ENCODE measurements at places on chromosomes 6 and 20. TPM values are rescaled to one million over a fixed set of nuclear protein-coding genes. Genes with fewer than 3 reads are reported as not detected.
A peak's percentile ranks its signal among the peaks of the same experiment; 100 is the strongest.

The RBL1 gene
- total RNA-seq = 4.4 TPM

The NR2E1 gene
- not detected for total RNA-seq

The C20orf202 gene
- not detected for total RNA-seq

- no peak for DNase-seq
These were observed 108.8 kb downstream of the TIAM2 start for GRCh38 chr6:155103816-155104366.

The ATG5 gene
- total RNA-seq = 28.2 TPM

- DNase-seq = no peak
These were observed 66.3 kb downstream of the SLX4IP start for GRCh38 chr20:10501402-10501801.

The KCNK15 gene
- total RNA-seq = 4.1 TPM

GRCh38 chr20:17634661-17635331, 47.2 kb downstream of the RRBP1 start:
- peak; percentile 91 for DNase-seq

GRCh38 chr6:134317471-134318131, at the start of gene SGK1:
TSS of gene SGK1 (minus strand) at chr6:134318112. CDS start at chr6:134317460, 652 bp downstream.
- DNase-seq = no peak

GRCh38 chr6:34248198-34248726, 544 bp downstream of the SMIM29 start:
- DNase-seq = peak; percentile 90

The GSTA2 gene
- not detected for total RNA-seq

- DNase-seq = no peak
These were observed 21.7 kb upstream of the MRPS10 start for GRCh38 chr6:42239333-42239732.

- DNase-seq = no peak
These were observed 113.2 kb upstream of the BEND6 start for GRCh38 chr6:56841751-56842150.

The SMLR1 gene
- not detected for total RNA-seq

- DNase-seq = no peak
These were observed 507.9 kb downstream of the CDH26 start for GRCh38 chr20:60465993-60466686.

The DLK2 gene
- total RNA-seq = 0.14 TPM

The ARFGEF3 gene
- total RNA-seq = 2.0 TPM

GRCh38 chr20:46347841-46348803, 39.8 kb upstream of the CDH22 start:
- DNase-seq = no peak

DNA sequence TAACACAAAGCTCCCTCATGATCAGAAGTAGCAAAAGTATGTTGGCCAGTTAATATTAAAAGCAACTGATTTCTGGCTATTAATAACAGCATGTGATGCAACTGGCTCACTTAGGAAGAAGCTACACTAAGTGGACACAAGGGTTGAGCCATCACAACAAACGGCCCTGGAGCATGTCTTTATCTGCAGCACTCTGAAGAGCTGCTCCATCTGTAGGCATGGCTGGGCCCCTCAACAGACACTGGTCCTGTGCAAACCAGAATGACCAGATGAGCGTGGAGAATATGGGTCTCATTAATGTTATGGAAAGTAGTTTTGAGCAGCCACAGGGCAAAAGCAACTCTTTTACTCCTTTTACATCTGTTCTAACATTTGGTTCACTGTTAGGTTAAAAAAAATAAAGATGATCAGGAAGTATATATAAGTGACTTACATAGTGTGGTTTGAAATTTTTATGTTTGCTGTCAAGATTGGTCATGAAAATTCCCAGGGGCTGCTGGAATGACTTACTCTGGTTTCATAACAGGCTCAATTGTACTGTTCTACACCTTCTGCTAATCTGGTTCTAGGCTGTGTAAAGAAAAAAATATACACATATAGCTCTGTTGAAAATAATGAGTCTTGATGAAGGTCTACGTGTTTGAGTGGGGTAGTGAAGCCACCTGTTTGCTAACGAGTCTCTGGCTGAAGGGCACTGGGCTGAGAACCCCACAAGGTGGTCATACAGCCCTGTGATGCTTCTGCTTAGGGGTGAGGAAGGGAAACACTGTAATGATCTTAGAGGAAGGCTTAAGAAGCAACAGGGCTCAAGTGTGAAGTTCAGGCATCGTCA, 58.1 kb downstream of the INSM1 start:
- DNase-seq = no peak

GRCh38 chr20:1019344-1019743, 17.2 kb upstream of the RSPO4 start:
- no peak for DNase-seq

The SAMD3 gene
- 2.6 TPM for total RNA-seq

GRCh38 chr20:21301940-21302663, 1.0 kb upstream of the XRN2 start:
- DNase-seq = no peak

GRCh38 chr20:61791995-61792394, 273.7 kb downstream of the TAF4 start:
- DNase-seq = no peak

The NUS1 gene
- 36.3 TPM for total RNA-seq

The GPR63 gene
- total RNA-seq = 0.56 TPM

DNA sequence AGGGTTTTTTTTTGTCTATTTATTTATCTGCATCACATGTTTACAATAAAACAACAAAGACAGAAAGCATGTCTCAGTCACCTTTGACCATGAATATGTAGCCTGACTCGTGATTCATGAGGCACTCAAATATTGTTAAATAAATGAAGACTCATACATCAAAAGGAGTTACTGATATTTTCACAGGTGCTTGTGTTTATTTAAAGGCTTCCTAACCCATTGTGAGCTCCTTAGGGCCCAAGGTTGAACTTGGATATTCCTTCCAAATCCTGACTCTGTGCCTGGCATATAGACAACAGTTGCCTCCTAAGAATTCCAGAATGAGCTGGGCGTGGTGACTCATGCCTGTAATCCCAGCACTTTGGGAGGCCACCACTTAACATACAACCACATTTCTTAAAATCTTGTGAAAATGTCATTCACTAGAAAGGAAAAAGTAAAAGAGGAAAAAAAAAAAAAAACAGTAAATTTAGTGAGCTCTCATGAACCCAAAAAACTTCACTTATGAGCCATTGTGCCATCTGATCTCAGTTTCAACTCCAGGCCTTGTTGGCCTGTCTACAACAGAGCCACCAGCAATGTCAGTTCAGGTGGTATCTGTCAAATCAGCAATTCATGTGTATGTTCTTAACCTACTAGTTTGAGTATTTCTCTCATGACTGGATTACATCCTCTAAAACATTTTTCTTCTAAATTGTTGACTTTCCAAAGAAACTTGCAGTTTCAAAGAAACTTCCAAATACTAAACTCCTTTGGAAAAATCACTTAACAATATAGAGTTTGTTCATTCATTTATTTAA, 162.7 kb upstream of the MARCKS start:
- DNase-seq = no peak

- peak; percentile 81 for DNase-seq
These were observed 36.2 kb upstream of the MRPS18A start for GRCh38 chr6:43723737-43724295.

GRCh38 chr20:41392295-41392694, 25.7 kb upstream of the EMILIN3 start:
- DNase-seq = no peak

DNA sequence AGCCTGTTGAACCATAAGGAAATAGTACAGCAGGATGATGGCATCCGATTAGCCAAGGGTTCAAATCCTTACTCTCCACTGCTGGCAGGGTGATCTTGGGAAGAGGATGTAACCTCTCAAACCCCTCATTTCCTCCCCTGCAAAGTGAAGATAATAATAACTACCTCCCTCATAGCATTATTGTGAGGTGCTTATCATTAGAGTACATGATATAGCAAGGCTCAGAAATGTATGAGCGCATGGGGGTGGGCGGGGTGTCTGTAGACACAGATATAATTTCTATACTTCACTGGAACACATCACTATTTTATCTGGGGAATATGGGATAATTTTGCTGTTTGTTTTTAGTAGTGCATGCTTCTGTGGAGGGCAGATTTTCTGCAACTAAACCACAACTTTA, 89.8 kb upstream of the LAMP5 start:
- DNase-seq = no peak

DNA sequence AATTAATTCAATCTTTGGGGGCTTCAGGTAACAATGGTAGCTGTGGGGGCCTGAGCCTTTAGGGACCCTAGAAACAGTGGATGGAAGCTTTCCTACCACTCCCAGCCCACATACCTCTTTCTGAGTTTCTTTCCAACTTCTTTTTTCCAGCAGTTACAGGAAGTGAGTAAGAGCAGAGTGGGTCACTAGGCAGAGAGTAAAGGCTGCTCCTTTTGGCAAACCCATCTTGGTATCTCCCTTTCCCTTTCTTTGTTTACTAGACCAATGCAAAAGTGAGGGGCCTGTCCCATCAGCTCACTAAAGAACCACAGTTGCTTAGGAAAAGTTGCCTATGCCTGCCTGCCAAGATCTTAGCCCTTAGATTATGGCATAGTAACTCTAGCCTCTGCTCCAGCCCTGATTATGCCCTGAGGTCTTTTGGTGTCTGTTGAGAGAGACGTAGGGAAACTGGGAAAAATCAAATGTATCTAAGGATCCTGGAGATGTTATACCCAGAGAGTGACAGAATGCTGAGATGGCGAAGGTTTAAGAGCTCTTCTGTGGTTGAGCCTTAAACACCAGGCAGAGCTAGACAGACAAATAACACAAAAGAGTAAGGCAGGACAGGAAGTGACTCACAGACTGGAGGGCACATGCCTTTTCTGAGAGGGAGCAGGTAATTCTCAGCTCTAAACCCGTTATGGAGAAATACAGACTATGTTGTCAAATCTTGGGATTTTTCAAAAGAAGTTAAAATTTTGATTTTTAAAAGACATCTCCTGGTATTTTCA, 31.3 kb downstream of the TRMT6 start:
- no peak for DNase-seq

GRCh38 chr6:26394289-26394688, 7.8 kb upstream of the BTN3A1 start:
- no peak for DNase-seq

- peak; percentile 48 for DNase-seq
These were observed 23.2 kb downstream of the DIDO1 start for GRCh38 chr20:62902926-62903615.

GRCh38 chr6:77463308-77463860, at the start of gene HTR1B:
TSS of gene HTR1B (minus strand) at chr6:77463491. CDS start at chr6:77463403, 88 bp downstream.
- DNase-seq = no peak

DNA sequence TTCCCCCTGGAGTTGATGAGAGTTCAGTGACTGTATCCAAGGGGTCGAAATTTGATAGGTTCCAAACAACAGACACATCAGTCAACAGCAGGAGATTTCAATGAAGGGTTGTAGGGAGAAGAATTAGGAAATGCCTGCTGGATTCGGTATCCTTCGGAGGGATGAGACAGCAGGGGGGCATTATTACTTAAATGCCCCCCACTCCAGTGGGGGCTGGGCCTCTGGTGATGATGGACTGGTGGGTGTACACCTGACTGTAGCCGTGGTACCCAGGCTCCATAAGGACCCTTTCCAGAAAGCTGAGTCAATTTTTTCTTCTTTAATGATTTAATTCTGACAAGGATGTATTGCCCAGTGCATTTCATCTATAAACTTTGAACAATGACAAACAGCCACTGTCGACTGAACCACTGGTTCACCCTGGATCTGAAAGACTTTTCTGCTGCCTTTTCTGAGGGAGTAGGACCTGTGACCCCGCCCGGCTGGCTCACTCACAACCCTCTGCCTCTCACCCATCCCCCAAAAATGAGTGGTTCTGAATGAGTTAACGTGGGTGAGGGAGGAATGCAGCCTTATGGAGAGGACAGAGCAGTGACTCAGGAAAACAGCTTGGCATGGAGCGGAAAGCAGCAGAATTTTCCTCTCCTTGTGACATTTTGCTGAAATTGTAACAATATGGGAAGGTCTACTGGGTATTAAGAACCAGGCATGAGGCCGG, 41.0 kb downstream of the ZMYND8 start:
- peak; percentile 80 for DNase-seq

The EYS gene
- total RNA-seq = not detected

The DYNLRB1 gene
- 124 TPM for total RNA-seq

The SNAP25 gene
- total RNA-seq = 0.37 TPM

GRCh38 chr6:144723431-144723830, 438.3 kb downstream of the UTRN start:
- no peak for DNase-seq

DNA sequence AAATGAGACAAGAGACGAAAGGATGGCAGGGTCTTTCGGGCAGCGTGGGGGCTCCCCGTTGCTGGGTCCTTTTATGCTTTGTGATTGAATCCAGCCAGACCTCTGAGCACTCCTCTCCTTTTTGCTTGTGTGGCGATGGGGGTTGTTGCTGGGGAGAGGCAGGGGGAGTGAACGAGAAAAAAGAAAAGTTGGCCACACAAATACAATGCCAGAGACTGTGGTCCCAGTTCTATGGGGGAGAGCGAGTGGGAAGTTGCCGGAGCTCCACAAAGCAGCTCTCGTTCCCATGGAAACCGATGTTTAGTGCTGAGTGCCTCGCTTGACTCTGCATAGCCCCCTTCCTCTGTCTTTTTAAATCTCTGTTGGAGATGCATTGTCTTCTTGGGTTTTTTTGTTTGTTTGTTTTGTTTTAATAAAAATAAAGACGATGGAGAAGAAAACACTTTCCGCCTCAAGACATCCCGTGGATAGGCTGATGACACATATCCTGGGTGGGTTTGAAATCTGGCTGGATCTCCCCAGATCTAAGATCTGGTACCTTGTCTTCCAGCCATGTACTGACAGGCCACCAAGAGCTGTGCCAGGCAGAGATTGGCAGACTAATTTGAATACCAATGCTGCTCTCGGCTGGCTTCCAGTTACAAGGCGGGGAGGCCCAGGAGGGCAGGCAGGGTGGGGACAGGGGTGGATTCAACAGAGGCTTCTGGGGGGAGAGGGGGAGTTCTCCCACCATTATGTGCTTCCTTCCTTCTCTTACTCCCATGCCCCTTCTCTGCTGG, 529.3 kb downstream of the QKI start:
- no peak for DNase-seq

The CD93 gene
- 88.2 TPM for total RNA-seq

DNA sequence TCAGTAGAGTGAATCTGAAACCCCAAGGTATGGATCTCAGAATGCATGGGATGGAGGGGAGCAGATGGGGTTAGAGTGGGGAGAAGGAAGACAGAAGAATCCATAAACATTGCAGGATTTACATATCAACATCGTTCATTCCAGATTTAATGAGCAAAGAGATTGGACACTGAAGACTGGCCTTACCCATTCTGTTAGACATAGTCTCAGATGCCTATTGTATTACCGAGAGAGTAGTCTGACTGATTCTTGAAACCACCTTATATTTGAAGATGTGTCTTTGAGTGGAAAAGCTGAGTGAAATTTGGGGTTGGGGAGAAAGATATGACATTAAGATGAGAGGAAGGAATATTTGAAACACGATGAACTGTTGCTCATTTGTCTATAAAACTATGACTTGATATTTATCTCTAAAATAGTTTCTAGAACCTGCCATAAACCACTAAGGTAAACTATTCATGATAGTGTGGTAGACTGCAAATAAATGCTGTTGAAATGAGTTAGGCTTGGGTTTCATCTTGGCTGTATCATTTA, 5.7 kb downstream of the HLA-DRA start:
- no peak for DNase-seq

DNA sequence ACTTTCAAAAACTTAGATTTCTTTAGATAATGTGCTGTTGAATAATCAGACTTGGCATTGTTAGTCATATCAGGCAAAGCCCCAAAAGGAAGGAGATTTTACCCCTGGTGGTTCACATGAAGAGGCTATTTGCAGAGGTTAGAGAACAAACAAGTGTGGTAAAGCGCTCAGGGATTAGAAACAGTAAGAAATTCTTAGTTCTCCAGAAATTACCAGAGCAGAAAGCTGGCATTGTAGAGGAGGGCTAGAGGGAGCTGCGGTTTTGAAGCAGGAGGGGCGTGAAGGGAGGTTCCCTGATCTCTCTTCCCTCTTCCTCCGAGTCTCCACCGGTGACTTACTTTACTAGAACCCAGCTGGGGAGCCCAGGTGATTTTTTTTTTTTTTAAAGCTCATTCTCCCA, 10.2 kb downstream of the MYO6 start:
- DNase-seq = no peak
